ENCODE measurements at places on chromosomes 4 and X. TPM values are rescaled to one million over a fixed set of nuclear protein-coding genes. Genes with fewer than 3 reads are reported as not detected.

- DNase-seq: no peak
Observed at GRCh38 chr4:87650938-87651337, 858 bp downstream of the DMP1 start.

GRCh38 chrX:30572004-30572403 lies 5.6 kb downstream of the TASL start:
- DNase-seq: no peak

GRCh38 chr4:184826691-184827270 lies 1.0 kb upstream of the ACSL1 start:
- no peak for DNase-seq

GRCh38 chr4:6595897-6596537 lies 21.0 kb downstream of the MAN2B2 start:
- DNase-seq: no peak

GRCh38 chr4:138507522-138507921 lies 265.4 kb upstream of the SLC7A11 start:
- DNase-seq: no peak

The FAM184B gene
- 0.08 TPM for total RNA-seq

DNA sequence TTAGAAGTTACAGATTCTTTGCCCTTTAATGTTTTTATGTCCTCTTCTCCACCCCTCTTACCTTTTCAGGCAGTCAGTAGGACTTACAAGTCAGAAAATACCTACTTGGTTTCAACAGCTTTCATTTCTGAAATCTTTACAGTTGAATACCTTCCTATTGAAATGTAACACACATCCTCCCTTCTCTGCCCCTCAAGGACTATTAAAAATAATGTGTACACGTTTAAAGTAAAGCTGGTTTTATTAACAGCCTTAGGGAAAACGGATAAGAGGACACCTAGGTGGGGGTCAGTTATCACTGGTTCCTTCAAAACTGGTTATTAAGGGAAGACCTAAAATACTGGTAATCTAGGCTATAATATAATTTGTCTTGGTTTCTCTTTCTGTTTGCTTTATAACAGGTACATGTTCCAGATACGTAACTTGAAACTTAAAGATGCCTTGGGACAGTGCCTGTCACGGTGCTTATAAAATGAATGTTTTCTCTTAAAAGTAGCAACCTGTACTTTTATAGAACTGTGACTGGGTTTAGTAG lies 1.8 kb downstream of the CCSER1 start:
- DNase-seq: no peak

The SSX3 gene
- not detected for total RNA-seq

- no peak for DNase-seq
Observed at GRCh38 chrX:130110379-130111219, at the start of gene ELF4. Gene ELF4, minus strand, starts transcription at chrX:130110497. Its CDS starts 29,167 bp downstream, at chrX:130081330.

The TRIM61 gene
- total RNA-seq: 1.8 TPM

GRCh38 chrX:155997436-155997835 lies at the start of gene IL9R:
Gene IL9R, plus strand, starts transcription at chrX:155997696. Its CDS starts 64 bp downstream, at chrX:155997760.
- DNase-seq: no peak

GRCh38 chr4:107120661-107121060 lies 84.5 kb upstream of the DKK2 start:
- no peak for DNase-seq

The TEX13C gene
- not detected for total RNA-seq

- DNase-seq: no peak
Observed at GRCh38 chr4:153506341-153507309, 40.5 kb downstream of the TMEM131L start.

DNA sequence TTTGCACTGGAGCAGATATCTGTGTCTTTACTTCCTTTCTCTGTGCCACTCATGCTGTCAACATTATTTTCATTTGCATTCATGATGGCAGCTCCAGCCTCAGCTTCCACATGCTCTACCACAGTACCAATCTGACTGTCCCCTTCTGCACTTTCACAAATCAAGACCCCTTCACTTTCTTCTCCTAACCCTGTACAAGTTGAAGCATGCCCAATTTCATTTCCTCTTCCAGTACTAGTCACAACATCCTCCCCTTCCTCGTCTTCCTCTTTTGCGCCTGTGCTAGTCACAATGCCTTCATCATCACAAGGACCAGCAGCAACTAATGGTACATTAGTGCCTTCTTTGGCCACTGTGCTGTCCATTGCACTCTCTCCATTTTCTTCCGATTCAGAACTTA lies 26.5 kb downstream of the BOD1L1 start:
- DNase-seq: no peak
